ENCODE measurements at places on chromosomes 2 and 18. TPM values are rescaled to one million over a fixed set of nuclear protein-coding genes. Genes with fewer than 3 reads are reported as not detected.

GRCh38 chr2:119823734-119824334 lies 64.1 kb downstream of the PTPN4 start:
- DNase-seq, result no peak

- DNase-seq, result no peak
Observed at GRCh38 chr18:12233378-12233777, 20.8 kb upstream of the CIDEA start.

GRCh38 chr2:215967590-215968378 lies 45.6 kb downstream of the MREG start:
- DNase-seq, result no peak

GRCh38 chr2:121485039-121485438 lies 45.6 kb upstream of the RNU4ATAC start:
- DNase-seq, result no peak

- peak; percentile 73 for DNase-seq
Observed at GRCh38 chr2:109435901-109436598, 177.7 kb downstream of the SEPTIN10 start.

- DNase-seq, result no peak
Observed at GRCh38 chr2:51153236-51153635, 121.3 kb upstream of the NRXN1 start.

DNA sequence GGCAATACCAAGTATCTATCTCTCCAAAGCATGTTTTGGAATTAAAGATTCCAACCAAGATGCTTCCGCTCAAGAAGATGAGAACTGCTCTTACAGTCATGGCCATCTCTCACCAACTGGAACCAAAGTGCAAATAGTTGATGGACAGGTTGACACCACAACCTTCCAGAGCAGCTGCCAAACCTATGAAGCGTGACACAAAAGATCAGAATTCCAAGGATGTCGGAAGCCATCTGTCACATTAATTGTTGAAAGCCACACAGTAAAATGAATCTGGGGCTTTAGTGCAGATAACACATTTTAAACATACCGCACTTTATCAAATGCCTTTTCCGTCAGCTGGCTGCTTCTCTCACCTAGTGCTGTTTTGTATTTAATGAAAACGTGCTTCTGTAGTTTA lies 195.7 kb downstream of the CDH20 start:
- DNase-seq, result no peak

GRCh38 chr2:187313831-187314230 lies 134.2 kb downstream of the CALCRL start:
- no peak for DNase-seq

- no peak for DNase-seq
Observed at GRCh38 chr18:54671291-54671881, 80.3 kb downstream of the DYNAP start.

DNA sequence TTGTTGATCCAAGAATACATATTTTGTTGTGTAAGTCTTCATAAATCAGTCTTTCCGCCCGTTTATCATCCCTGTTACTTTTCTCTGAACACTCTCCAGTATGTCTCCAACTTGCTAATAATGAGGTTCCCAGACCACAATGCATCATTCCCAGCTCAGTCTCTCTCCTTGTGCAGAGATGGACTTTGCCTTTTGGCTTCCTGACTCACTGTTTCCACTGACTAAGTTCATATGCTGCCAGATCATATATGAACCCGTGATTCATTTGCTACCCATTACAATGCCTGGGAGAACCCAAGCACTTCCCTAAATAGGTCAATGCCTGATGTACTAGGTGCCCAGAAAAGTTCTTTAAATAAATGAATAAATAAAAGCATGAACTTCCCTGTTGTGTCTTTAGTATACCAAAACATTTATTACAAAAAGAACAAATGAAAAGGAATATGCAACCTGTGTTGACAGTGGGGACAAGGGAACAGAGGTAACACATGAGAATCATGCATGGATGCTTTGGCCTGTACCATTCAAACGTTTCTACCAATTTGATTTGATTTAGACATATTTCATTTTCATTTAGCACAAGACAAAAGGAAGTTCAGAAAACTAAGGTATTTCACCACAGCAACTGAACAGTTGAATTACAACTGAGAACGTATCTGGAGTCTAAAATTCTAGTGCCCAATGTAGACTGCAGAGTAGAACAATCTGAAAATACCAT lies 215.4 kb upstream of the HNRNPA3 start:
- no peak for DNase-seq

DNA sequence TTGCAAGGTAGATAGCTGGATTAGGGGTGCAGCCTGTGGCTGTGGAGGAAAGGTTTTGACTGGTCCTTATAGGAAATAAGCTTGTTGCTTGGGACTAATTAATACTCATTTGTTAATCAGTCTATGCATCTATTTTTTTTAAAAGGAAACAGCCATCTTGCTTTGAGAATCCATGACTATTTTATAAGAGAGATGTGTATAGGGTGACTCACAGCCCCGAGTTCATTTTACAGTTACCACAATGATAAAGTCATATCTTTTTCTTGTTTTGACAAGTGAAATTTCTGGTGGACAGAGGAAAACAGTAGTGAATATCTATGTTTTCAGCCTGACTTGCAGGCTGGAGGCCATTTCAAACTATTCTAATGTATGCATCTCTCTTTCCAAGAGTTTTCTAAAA lies 193.5 kb upstream of the CCDC68 start:
- no peak for DNase-seq

DNA sequence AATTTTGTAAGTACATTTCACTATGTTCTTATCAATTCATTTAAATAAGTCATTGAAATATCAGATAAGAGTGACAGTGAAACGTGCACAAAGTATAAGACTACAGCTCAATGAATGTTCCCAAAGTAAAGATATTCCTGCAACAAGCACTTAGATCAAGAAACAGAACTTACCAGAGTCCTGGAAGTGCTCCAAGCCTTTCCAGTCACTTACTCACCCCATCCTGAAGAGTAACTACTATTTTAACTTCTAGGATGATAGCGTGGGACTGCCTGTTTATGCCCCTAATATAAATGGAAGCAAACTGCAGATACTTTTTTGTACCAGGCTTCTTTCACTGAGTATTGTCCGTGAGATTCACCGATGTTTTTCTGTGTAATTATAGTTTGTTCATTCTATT lies 768.9 kb downstream of the SLC4A3 start:
- no peak for DNase-seq

- DNase-seq, result no peak
Observed at GRCh38 chr2:198452327-198452726, 647.9 kb downstream of the PLCL1 start.

DNA sequence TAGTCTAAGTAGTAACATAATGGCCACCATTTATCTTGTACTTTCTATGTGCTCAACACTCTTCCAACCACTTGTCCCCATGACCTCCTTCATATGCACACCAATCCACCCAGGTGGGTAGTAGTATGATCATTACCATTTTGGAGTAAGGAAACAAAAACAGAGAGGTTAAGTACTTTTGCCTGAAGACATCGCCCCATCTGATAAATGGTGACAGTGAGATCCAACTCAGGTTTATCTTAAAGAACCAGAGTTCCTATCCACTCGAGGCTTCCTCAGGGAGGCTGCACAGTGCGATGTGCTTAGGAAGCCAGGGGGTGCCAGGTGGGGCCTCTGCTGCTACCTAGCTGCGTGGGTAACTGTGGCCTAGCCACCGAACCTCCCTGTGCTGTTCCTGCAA lies 14.1 kb downstream of the NFE2L2 start:
- DNase-seq, result no peak

- no peak for DNase-seq
Observed at GRCh38 chr2:47485751-47486300, 82.9 kb downstream of the MSH2 start.

- no peak for DNase-seq
Observed at GRCh38 chr2:70728128-70728527, 39.9 kb downstream of the ADD2 start.

DNA sequence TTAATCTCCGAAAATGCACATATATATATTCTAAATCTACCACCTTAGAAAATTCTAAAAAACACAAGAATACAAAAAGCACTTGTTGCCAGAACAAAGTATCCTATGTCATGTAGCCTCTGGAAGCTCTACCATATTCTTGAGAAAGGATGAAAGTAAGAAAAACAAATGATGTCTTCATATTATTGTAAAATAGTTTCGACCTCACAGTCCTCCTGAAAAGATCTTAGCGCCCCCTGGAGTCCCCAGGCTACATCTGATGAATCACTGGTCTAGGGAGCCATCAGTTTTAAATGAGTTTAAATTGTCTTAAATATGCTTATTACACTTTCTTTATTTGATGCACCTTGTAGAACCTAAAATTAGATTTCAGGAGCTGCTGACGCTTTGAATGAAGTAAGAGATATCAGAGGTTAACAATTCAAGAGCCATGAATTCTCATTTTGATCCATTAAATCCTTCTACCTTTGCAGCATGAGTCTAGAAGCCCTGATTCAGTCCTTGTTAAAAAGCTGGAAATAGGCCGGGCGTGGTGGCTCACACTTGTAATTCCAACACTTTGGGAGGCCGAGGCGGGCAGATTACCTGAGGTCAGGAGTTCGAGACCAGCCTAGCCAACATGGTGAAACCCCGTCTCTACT lies 138.8 kb downstream of the MCFD2 start:
- DNase-seq, result peak; percentile 51

DNA sequence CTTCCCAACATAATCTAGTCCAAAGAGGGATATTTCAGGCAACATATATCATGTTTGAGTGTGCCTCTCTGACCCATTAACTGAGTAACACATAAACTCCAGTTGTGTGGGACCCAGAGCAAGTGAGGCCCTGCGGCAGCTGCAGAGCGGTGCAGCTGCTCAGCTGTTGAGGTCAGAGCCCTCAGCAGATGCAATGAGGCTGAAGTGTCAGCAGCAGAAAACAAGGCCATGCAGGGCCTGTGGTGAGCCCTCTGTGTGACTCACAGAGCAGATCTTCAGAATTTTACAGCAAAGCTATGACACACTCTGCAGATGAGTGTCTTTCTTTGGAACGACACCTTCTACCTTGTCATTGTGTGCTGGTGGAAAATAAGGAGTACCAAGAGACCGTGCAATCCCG lies 168.5 kb downstream of the CBLN2 start:
- DNase-seq, result no peak

DNA sequence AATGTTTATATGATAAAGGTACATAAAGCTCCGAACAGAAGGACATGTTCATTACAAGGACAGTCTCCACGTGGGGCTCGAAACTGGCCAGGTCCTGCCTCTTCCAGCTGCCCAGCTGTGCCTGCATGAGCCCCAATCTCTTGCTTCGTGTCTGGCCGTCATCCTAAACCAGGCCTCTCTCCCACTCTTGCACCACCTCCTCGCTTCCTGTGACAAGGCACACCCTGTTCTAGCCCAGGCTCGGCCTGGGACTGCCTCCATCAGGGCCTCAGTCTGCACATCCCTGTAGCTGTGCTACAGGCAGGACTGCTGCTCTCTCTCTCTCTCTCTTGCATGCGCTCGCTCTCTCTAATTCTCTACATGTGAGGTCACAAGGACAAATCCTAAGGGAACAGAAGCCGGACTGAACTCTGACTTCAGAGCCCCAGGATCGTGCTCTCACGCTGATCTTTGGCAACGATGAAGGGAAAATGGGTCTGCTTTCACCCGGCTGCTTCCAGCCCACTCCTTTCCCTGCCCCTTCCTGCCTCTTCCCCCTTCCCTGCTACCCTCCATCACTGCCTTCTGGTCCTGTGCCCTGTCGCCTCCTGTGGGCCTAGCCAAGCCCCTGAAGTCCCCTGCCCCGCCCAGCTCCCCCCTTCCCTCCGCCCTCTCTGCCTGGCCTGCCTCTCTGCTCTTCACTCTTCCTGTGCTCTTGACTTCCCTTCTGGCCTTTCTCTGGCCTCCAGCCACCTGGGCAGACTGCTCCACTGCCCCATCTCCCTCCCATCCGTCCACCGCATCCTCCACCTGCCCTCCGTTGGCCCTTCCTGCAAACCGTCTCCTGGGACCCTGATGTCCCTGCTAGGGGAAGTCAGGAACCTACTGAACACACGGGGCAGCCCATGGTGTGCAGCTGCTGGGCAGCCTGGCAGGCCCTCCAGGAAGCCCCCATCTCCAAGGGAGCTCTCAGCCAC lies 7.8 kb upstream of the GPR55 start:
- DNase-seq, result peak; percentile 85

DNA sequence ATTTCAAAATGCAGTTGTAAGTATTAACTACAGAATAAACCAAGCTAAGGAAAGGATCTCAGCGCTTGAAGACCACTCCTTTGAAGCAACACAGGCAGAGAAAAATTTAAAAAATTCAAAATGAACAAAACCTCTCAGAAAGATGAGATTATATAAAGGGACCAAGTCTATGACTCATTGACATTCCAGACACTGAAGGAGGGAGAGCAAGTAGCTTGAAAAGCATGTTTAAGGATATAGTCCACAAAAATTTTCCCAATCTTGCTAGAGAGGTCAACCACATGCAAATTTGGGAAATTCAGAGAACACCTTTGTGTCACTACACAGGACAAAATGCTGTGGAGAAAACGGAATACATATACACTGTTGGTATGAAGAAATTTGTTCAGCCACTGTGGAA lies 112.6 kb upstream of the MC4R start:
- DNase-seq, result no peak

DNA sequence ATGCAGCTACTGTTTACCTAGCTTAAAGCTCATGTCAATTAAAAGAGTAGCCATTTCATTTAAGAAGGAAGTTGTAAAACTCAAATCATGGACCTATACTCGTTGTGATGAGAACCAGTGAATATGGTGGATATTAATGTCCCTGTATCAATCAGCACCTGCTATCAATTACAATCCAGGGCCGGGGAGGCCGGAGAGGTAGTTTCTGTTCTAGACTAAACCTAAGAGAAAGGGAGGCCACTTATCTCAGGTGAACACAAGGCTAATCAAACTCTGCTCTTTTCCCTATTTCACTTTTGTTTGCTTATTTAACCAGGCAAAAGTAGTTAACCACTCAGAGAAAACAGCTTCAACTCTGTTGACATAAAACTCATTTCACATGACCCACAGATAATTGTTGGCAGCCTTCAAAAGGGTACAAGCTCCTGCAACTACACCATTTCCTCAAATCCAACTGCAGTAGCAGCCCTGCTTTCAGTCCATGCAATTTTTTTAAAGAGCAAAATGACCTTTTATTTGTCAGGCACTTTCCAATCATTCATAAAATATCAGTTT lies 27.8 kb upstream of the SLC9A2 start:
- no peak for DNase-seq

DNA sequence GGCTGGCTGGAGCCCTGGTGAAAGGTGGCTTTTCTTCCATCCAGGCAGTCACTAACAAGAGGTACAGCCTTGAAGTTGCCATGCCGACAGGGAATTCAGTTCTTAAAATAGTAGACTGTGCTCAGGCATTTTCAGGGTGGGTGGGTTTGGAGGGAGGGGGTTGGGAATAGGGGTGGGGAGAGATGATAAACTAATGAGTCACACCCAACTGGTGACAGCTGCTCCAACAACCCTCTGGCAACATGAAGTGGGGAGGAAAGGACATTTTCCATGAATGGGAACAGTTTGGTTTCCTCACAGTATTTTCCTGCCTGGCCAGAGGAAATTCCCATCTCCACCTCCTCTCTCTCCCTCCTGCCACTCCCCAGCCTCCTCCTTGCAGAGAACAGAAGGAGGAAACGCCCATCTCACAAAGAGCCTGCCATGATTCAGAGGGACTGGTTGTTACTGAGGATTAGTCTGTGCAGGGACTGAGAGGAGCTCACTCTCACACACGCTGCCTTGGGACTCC lies 113.0 kb upstream of the SLC1A4 start:
- no peak for DNase-seq

- no peak for DNase-seq
Observed at GRCh38 chr2:95048825-95049682, 23.5 kb downstream of the MAL start.

GRCh38 chr18:71398531-71398930 lies 1109.7 kb downstream of the SOCS6 start:
- no peak for DNase-seq

GRCh38 chr18:75003039-75003438 lies 205.9 kb downstream of the PTGR3 start:
- DNase-seq, result no peak

The KCNE4 gene
- 3.0 TPM for total RNA-seq

The MFF gene
- total RNA-seq, result 101 TPM

The TBC1D8 gene
- 47.8 TPM for total RNA-seq

The SNORC gene
- total RNA-seq, result 1.3 TPM

Data from left ventricle myocardium superior (tissue), 1 donor.